ENCODE measurements at places on chromosomes 1 and 21.

GRCh38 chr1:243394601-243395464 is 139.0 kb downstream of the SDCCAG8 start:
- no peak for DNase-seq

DNA sequence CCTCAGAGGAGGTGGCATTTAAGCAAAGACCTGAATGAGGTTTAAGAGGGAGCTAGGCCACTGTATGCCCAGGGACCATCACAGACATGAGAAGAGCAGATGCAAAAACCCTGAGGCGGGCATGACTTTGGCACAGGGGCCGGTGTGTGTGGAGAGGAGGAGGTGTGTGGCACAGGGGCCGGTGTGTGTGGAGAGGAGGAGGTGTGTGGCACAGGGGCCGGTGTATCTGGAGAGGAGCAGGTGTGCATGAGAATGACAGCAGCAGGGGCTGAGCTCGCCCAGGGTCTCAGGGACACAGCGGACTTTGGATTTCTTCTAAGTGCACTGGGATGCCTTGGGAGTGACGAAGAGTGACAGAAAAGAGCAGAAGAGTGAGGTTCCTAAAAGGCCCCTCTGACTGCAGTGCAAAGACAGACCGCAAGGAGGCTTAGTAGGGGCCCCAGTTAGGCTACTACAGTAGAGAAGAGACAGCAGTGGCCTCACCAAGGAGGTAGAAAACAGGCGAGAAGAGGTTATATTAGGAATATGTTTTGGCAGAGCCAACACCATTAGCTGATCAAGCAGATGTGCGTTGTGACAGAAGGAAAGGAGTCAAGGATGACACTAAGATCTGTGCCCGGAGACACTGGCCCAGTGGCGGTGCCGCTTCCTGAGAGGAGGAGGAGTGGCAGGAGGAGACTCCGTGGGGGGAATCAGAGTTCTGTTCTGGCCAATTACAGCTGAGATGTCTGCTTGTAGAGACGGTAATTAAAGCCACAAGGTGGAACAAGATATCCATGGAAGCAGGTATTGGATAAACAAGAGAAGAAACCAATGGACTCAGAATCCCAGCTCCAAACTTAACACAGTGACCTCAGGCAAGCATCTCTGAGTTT is 18.4 kb downstream of the ZBTB17 start:
- no peak for DNase-seq

- DNase-seq: no peak
Observed at GRCh38 chr1:110083866-110084226, 13.4 kb upstream of the ALX3 start.

- DNase-seq: no peak
Observed at GRCh38 chr1:211537253-211537652, 41.7 kb downstream of the SLC30A1 start.

- no peak for DNase-seq
Observed at GRCh38 chr1:55702064-55702463, 486.9 kb upstream of the USP24 start.

GRCh38 chr1:119903443-119903835 is 7.1 kb upstream of the ADAM30 start:
- no peak for DNase-seq

DNA sequence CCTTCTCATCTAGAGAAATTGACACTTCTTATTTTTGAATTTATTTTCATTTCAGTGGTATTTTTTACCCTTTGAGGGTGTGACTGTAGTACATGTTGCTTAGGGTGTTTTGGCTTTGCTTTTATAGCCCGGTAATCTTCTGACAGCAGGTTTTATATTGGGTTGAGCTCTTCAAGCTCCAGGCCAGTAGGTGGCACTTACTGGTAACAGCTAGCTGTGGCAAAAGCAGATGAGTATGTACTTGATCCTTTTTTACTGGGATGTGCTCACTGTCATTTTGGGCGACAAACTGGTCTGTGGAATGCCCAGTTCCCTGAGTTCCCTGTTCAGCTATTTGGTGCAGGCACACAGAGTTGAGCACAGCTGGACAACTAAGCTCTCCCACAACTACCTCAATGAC is 916.2 kb upstream of the B3GALT2 start:
- no peak for DNase-seq

DNA sequence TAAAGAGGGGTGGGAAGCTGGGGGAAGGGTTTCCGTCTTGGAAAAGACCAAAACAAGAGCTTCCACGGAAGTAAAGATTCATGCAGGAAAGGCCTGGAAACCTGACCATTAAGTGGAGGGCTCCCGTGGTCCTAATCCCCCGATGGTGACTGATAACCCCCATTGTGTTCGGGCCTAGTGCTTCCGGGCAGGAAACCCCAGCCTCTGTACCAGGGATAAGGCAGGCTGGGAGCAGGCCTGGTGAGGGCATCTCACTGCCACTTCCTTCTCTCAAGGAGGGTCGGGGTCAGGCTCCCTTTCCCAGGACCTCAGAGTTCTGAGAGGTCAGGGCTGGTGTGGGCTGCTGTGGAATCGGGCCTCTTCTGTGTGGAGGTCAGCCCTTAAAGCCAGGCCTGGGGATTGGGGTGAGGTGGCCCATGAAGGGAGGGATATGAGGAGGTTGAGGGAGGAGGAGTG is 136.9 kb downstream of the CDC7 start:
- no peak for DNase-seq

DNA sequence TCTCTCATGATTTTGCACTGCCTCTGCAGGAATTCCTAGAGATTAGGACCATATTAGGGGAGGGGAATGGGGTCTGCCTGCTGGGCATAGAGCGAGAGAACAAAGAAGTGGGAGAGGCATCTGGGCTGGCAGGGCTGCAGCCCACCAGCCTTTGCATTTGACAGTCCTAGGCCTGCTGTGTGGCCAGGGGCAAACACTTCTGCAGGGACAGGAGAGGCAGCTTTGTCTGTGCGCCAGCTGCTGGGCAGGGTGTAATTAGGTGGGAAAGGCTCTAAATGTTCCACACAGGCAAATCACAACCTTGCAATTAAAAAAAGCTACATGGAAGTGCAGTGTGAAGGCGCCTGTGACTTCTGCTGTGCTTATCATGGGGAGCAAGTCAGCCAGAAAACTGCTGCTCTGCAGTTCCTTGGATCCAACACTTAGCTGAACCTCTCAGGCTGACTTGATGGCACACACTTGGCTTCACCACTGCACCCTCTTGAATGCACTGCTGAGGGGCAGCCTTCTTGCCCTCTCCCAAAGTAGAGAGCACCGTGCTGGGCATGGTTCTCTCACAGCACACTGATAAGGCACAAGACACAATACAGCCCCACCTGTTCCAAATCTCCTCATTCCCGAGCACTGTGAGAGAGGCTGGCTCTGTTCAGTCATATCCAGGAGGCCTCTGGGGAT is 73.6 kb upstream of the TLR5 start:
- DNase-seq: no peak

GRCh38 chr1:67645495-67646144 is 39.4 kb upstream of the GADD45A start:
- no peak for DNase-seq

DNA sequence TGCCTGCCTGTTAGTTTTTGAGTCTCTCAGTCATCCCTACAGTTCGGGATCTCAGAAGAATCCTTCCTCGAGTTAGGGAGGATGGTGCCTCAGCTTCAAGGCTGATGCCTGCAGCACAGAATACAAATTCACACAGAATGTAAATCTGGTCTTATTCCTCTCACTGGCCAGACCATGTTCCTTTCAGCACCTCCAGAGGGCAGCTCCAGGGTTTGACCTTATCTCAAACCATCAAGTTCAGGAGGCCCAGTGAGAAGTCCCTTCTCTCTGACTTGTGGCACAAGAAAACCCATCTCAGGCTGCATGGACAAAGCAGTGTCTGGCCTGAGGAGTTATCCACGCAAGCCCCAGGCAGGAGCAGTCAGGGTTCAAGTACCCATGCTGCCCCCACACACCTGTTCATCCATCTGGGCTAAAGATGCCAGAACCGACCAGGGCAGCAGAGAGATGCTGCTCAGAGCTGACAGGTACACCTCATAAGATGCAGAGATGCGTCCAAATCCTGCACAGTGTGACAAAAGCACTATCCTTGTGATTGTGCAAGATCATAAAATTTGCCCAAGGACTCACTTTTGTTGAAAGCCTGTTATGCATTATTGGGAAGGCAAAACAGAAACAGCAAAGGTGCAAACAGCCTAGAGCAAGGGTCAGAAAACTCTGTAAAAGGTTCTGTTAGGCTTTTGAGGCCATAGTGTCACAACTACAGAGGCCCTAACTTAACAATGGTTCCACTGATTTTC is 49.8 kb downstream of the BCAR3 start:
- DNase-seq: no peak

- no peak for DNase-seq
Observed at GRCh38 chr1:61332796-61333195, 250.4 kb downstream of the NFIA start.

DNA sequence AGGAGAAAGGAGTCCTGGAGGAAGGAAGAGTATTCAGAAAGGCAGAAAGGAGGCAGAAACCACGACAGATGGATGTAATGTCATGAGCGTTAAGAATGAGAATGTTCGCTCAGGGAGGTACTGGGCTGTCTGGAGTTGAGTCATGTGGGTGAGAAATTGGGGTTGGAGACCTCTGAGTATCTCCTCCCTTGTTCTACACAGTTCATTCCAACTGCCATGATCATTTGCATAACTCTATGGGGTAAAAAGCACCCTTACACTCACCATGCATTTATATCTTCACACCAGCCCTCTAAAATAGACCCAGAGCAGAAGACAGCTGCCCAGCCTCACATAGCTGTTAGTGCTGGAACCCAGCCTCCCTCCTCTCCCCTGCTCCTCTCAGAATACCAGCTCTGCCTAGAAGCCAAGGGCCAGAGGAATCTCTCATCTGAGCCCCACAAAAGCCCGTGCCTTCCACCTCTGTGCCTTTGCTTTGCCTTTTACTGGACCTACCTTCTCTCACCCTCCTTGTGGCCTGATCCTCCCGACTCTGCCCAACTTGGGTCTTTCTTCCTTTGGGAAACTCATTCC is 85.2 kb downstream of the BEND5 start:
- DNase-seq: no peak

- DNase-seq: no peak
Observed at GRCh38 chr1:225909477-225909876, 14.6 kb downstream of the PYCR2 start.

GRCh38 chr1:11951901-11952300 is 17.4 kb downstream of the PLOD1 start:
- DNase-seq: no peak

- no peak for DNase-seq
Observed at GRCh38 chr1:147486876-147487656, 54.2 kb upstream of the BCL9 start.

- no peak for DNase-seq
Observed at GRCh38 chr1:95010158-95010557, 62.6 kb downstream of the ALG14 start.

- DNase-seq: no peak
Observed at GRCh38 chr1:165303386-165303785, 53.1 kb downstream of the LMX1A start.

DNA sequence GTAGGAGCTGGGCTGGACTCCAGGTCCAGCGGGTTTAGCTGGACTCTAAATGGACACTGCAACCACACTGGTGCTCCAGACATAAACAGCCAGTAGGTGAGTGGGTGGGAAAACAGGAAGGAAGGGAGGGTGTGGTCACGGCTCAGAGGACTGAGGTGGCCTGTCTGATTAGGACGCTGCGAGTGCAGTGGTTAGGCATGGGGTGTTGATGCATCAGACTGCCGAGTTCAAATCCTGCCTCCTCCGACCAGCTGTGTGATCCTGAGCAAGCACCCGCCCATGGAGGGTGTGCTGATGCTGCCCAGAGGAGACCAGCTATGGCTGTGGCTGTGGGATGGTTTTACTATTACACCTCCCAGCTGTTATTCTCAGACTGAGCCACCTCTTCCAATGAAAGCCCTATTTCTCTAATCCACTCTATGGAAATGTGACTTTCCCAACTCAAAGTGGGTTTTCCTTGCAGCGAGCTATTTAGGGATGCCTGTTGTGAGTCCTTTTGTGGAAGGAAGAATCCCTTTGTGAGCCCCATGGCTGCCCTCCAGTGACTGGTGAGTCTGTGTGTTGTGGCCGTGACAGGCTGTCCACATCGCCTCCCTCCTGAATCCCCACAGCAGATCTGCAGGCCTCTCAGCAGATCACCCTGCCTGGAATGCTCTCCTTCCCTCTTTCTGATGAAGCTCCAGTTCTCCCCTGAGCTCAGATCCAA is 56.6 kb upstream of the EDN2 start:
- no peak for DNase-seq

- no peak for DNase-seq
Observed at GRCh38 chr1:244952940-244953339, 88.6 kb upstream of the HNRNPU start.

DNA sequence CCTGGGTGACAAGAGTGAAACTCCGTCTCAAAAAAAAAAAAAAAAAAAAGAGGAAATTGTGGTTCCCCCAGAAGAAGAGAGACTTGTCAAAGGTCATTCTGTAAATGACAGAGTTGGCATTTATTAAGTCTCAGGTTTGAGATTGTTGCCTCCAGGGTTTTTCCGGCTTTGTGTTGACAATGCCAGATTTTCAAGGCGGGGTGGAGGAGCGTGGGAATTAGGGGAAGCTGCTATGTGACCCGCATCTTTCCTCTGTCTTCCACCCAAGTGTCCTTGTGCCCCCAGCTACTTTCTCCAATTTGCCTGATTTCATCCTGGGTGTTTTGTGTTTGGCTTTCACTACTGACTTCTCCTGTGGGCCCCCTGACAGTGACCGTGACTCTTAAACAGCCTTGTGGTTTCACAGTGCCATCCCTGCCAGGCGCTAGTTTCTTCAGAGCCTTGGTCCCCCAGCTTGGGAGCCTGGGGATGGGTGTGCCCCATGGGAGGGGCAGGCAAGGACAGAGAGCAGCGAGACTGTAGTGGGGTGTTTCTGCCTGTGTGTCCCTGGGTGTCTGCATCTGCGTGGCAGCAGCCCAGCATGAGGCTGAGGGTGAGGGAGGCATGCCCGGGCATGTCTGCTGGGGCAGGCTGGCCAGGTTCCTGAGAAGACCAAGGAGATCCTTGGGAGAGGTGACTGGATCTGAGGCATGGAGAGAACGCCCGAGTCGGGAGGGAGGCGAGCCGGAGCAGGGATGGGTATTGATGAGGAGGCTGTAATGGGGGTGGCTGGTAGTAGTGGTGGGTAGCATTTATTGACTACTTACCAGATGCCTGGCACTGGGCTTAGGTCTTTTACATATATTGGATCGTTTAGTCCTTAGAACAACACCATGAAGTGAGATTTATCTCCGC is 46.3 kb downstream of the IER5 start:
- DNase-seq: no peak

GRCh38 chr1:194469282-194469681 is 1282.9 kb upstream of the B3GALT2 start:
- no peak for DNase-seq

DNA sequence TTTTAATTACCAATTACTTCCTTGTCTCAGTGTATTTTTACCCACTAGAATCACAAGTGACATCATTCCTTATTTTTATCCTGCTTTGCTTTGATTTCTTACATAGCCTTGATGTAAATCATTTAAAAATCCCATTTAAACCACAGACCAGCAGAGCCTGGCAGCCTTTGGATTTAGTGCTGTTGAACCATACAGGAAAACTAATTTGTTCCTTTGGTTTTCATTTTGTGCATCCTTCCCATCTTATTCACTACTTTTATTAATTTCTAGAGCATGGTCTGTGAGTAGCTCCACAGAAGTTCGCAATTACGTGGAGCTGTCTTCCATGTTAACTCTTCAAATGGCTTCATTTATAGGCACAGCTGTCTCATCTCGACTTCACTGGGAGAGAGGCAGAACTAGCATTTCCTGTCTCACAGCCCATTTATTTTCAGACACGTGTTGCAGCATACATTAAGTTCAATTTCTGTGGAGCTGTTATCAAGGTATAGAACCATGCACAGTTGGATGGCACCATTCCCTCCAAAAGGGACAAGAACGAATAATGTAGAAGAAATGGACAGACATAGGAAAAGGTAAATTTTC is 235.3 kb downstream of the MRPL39 start:
- no peak for DNase-seq

GRCh38 chr1:168179438-168180147 is 831 bp downstream of the TIPRL start:
- no peak for DNase-seq
